NCI-H187 treated with DMSO at 0.1 percent for 48 hours (cell line): ENCODE measurements at places on chromosomes 2 and 18.
A peak's percentile ranks its signal among the peaks of the same experiment; 100 is the strongest.

- no peak for DNase-seq
Observed at GRCh38 chr2:11100976-11101375, 54.3 kb upstream of the SLC66A3 start.

- DNase-seq = no peak
Observed at GRCh38 chr2:43212931-43213330, 13.5 kb downstream of the ZFP36L2 start.

DNA sequence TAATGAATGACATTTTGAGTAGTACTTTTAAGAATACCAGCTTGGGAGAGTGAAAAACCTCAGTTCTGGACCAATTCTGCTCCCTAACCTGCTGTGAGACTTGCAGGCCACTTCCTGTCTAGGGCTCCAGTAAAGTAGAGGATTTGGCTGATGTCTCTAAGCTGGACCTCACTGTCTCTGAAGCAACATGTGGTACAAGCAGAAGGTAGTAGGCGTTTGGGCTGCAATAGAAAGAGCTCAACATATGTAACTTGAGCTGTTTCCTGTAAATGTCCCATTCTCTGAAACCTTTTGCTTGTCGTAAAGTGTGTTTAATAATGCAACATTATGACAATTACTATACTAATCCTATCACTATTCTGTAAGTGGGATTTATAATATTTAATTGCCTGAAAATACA, 213.1 kb downstream of the MYO3B start:
- no peak for DNase-seq

DNA sequence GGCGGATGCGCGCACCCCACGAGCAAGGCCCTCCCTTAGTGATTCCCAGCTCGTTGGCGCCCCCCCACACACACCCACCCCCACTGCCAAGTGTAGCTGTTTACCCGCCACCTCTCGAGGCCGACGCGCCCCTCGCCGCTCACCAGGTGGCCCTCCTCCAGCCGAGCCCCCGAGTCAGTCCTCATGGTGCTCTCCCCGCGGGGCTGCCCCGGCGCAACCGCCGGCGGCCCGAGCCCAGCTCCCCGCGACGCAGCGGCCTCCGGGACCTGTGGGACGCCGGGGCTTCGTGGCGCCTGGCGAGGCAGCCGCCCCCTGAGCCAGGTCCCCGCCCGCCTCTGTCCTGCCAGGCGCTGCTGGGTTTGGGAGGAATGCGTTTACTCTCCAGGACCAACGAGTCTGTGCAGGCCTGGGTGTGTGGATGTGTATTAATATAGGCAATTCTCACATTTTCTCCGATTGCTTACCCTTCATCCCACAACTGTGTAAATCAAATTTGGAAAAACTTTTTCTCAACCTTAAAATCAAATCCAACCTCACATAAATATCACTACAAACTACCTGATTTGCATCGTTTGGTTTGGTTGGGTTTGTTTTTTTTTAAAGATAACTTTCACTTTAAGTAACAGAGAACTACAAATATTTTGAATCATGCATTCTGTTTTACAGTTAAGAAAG, at the start of gene TMEM237:
TSS of gene TMEM237 (minus strand) at position 288 of the 675 bp plus-strand sequence. CDS start at position 185, 103 bp downstream.
- no peak for DNase-seq

GRCh38 chr2:190367091-190367490, 23.7 kb downstream of the INPP1 start:
- DNase-seq = no peak

GRCh38 chr2:127857265-127857808, 618 bp downstream of the POLR2D start:
- no peak for DNase-seq

DNA sequence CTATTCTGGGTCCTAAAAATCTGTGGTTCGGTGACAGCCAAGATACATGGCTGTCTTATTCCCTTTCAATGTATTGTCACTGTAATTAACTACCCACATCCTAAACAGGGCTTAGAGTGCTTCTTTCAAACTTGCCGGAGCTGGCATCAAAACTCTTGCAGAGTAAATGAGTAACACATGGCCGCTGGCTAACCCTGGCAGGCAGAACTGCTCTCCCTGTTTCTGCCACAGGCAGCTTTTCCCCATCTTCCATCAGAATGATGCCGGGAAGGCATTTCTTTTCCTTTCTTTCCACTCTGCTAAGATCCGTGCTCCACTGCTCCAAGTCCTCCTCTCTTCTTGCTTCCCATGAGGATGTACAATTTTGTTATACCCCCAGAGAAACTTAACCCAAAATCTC, 54.8 kb upstream of the PTPRM start:
- no peak for DNase-seq

DNA sequence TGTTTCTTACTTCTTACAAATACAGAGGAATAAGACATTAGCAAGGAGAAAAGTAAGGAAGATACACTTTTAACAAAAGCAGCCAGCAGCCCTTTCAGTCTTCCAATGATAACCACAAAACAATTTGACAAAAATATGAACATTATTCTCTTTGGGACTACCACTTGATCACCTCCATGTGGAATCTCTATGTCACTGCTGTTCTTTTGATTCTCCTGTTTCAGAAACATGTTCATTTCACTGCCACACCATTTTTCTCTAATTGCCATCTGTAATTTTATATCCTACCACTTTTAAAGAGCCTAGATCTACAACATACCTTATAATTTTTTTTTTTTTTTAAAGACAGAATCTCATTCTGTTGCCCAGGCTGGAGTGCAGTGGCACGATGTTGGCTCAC, 10.9 kb downstream of the INO80D start:
- DNase-seq = no peak

GRCh38 chr18:67133669-67134068, 382.9 kb downstream of the DSEL start:
- no peak for DNase-seq

- no peak for DNase-seq
Observed at GRCh38 chr18:50911006-50911405, 32.1 kb downstream of the ME2 start.

- DNase-seq = no peak
Observed at GRCh38 chr2:118808429-118808809, 39.0 kb downstream of the EN1 start.

DNA sequence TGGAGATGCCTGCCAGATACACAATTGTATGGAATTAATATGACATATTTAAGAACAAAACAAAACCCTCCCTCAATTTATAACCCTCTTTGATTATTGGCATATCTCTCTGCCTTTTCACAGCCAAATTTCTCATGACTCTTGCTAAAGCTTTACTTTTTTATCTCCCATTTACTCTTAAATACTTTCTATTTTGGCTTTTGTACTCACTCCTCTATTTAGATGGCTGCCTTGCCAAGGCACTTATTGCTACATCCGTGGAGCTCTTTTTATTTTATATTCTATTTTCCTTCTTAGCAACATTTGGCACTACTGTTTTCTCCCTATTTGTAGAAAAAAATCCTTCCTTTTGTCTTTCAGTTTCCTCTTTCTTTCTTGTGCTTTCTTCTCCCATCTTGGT, 466.4 kb upstream of the CWC22 start:
- DNase-seq = no peak

DNA sequence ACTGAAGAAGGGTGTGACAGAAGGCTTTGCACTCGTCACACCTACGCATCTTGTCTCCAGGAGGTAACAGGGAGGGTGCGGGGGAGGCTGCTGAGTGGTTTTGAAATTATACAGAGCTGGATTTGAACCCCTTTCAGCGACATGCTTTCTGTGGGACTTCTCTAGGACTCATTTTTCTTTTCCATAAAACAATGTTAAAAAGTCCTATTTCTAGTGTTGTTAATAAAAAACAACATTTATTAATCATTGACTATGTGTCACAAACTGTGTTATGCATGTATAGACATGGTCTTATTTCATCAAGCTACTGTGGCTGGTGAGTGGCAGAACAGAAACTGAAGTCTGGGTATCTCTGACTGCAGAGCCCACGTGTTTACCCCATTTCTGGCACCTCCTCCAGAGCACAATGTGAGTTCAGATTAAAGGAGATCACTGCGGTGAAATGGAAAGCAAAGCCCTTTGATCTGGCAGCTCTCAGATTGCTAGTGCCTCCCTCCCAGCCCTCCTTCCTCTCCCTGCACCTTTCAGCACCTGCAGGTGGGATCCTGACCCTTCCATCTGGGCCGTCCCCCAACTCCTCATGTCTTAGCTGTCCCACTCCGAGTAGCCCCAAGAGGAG, 315.5 kb upstream of the MYT1L start:
- DNase-seq = no peak

DNA sequence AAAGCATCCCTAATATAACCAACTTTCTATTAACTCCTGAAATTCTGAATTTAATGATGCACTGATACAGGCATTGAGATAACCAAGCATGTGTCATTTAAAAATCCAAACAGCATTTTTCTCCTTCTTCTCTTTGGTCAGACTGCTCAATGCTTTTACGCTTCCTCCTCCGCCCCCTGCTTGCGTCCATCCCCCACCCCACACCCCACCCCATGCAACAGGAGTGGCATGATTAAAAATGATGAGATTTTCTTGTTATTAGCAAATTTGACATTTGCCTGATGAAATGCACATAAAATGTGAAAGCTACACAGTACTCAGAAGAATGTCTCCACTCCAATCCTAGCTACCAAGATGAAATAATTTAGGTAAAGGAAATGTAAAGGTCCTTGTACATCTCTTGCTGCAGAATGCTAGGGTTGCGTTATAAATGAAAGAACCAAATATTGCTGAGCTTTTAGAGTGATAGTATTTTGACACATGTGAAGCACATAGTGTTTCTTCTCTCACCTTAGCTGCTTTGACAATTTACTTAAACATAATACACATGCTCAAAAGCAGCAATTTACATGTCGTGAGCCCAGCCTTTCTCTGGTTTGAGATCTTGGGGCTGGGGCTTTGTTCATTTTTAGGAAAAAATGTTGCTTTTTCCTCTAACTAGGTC, 263.8 kb downstream of the MEIS1 start:
- DNase-seq = no peak

- DNase-seq = no peak
Observed at GRCh38 chr2:121343191-121343590, 58.2 kb upstream of the TFCP2L1 start.

GRCh38 chr2:105510761-105511528, 112.1 kb upstream of the FHL2 start:
- no peak for DNase-seq

GRCh38 chr18:9722691-9723090, 14.6 kb downstream of the RAB31 start:
- no peak for DNase-seq

GRCh38 chr2:205130111-205130829, 552.0 kb upstream of the NRP2 start:
- no peak for DNase-seq

DNA sequence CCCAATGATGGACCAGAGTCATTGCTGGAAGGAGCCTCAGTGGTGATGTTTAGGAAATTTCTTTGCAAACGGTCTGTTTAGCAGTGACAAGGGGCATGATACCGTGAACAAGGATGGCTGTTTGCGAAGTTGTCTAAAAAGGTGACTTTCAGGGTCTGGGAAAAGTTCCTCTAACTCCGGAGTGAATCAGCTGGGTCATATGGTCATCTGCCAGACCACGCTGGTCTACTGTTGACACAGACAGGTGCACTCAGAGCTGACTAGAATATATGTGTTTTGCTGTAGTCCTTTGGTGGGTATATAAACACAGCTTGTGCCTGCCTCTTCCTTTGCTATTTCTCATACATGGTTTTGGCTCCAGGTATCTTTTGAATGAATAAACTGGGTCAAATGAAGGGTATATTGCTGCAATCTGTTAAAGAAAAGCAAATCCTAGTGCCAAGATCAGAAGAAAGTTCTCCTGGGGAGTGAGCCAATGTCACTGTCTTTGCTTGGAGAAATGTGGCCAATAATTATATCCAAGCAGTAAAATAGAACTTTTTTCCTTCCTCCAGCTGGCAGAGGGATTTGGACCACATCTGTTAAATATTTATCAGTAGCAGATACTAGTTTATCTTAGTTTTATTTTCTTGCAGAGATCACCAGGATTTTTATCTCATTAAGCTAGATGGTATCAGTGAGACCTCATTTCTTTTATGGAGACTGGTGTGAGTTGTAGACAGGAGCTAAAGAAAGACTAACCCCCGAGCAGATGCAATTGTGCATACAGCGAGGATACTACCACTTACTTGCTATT, 286.0 kb downstream of the TRIB2 start:
- no peak for DNase-seq

GRCh38 chr2:66462501-66462825, 27.5 kb downstream of the MEIS1 start:
- no peak for DNase-seq

DNA sequence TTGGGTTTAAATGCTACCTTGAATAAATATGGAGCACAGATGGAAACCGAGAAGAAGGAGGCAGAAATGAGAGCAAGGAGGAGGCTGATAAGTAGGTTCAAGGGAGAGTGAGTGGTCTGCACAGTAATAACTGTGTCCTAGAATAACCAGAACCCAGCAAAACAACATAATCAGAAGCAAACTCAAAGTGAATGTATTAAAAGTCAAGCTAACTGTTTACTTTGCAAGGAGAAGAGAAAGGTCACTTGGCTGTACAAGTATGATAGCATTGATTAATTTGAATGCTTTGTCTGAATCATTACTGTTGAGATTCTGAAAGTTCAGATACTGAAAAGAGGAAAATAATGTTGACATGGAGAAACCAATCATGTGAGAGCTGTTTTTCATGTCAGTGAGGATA, 258.8 kb downstream of the PLCL1 start:
- no peak for DNase-seq

DNA sequence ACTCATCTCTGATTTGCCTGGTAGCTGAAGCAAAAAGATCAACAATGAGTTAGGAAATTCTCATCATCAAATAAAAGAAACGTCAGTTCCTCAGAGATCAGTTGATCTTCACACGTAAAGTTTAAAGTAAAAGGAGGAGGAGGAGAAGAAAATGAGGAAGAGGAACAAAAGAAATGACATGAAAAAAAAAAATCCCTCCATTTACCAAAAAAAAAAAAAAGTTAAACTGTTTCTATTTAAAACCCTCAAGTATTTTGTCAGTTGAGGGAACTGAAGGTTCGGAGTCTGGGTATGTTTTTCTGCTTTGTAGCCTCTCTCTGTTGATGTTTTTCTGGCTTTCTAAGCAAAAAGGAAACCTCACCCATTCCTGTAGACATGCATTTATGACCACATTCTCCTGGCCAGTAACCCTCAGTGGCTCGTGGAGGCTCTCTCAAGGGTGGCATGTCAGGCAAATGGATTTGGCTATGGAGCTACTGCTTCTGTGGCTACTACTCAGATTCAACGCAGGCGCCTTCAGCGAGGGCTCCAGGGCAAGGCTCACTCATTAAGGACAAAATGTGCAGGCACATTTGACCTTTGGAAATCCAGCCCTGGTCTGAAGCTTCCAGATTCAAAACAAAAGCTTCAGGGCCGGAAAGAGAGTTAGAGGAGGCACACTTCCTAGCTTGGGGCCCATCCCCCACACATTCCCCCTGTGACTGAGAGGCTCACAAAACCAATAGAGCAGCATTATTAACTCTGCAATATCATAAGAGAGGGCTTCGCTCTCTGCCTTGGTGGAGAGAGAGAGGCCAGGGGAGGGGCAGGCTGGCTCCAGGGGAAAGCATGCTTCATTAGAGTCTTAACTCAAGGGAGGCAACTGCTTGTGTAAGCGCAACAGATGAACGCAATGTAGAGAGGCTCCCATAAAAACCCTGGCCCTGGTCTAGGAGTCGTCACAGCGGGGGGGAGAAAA, 22.3 kb downstream of the KLF7 start:
- peak; percentile 11 for DNase-seq
